ENCODE measurements at places on chromosomes 7 and 10.

DNA sequence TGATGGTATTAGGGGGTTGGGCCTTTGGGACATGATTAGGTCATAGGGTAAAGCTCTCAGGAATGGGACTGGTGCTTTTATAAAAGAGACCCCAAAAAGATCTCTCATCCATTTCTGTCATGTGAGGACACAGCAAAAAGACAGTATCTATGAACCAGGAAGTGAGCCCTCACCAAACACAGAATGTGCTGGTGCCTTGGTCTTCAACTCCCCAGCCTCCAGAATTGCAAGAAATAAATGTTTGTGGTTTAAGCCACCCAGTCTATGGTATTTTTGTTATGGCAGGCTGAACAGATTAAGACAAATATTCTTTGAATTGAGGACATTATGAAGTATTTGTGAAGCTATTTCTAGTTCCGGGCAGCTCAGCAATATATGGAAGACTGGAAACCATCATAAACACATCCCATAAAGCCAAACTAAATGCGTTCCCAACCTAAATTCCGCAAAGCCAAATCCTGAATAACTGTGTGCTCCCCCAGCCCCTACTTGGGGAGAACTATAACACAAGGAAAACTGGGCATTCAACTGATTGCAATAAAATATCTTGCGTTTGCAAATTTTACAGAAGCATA lies 153.7 kb downstream of the GALNT17 start:
- no peak for DNase-seq

DNA sequence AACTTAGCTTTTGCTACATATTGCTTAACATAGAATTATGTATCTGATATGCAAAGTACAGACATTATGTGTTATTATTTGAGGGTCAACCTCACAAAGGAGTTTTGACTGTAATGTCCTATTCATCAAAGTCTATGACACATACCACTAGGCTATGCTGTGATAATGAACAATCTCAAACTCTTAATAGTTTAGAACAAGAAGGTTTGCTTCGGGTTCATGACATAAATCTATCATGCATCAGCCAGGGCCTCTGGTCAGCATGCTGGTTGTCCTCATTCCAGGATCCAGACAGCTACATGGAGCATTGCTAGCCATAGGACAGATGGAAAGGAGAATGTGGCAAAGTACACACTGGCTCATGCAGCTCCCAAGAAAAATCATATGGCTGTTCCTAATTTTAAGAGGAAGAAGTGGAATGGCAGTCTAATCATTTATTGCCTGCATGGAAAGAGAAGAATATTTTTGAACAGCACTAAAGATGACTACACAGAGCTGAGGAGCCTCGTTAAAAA lies 332.1 kb downstream of the GPR158 start:
- no peak for DNase-seq

DNA sequence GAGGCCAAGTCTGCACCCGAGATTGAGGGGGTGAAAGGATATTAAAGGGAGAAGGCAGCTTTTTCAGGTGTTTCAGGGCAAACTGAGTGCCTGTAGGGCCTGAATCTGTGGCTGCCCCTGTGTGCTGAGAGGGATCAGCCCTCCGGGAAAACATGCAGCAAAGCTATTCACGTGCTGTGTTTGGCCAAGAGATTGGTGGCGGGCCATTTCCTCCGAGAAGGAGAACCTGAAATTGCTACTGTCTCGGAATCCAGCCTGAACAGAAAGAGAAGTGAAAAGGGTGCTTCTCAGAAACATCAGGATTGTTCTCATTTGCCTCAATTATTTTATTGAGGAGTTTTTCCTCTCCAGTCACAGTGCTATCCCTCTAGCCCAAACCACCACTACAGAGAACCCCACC lies 16.0 kb downstream of the GIMAP5 start:
- DNase-seq = no peak

DNA sequence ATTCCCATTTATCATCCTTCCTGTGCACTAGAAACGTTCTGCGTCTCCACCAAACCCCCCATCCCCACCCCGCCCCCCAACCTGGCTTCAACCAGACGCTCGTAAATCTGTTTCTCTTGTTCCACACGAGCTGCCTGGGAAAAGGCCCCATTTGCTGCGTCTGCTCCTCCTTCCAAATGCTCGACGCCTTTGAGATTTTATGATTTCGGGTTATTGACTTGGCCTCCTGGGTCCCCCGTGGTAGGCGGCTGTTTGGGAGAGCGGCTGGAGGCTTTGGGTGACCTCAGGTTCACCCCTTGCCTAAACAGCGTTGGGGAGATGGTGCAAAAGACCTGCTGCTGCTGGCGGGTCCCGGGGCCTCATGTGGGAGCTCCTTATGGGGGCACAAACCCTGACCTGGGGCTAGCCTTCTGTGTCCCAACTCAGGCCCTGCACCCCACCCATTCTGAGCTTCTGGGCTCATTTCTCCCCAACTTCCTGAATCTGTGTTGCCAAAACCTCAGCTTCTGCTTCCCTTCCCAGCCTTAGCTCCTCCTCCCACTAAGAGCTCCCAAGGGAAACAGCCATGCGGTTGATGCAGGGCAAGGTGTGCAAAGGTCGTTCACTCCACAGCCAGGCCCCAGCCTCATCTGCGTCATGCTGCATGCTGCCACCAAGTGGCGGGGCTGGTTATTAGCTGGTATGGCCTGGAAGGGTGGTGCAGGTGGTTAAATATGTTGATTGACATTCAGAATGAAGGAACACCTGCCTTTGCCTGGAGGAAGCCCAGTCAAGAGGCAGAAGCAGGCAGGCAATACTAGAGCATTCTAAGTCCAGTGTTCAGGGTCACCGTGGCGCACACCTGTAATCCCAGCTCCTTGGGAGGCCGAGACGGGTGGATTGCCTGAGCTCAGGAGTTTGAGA lies 49.1 kb upstream of the ELN start:
- peak; percentile 1 for DNase-seq

DNA sequence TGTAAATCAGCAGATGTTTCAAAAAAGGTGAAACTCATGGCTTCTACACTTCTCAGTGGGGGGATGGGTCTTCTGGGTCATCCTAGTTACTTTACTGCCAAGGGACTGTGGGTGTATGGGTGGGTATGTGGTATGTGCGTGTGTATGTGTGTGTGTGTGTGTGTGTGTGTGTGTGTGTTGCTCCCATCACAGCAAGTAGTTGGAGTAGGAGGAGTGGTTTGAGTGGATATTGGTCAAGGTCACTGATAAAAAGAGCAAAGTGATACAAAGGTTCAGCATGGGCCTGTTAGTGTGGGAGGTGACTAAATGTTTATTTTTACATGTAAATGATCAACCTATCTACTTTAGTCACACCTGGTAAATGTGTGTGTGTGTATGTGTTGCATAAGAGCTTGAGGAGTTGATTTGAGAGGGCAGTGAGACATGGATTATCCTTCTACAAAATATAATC lies 11.8 kb upstream of the COBL start:
- DNase-seq = peak; percentile 34

GRCh38 chr7:28272461-28272877 lies 91.9 kb upstream of the JAZF1 start:
- DNase-seq = peak; percentile 30

- no peak for DNase-seq
These were observed 40.7 kb downstream of the ARL4A start for GRCh38 chr7:12728192-12728538.

DNA sequence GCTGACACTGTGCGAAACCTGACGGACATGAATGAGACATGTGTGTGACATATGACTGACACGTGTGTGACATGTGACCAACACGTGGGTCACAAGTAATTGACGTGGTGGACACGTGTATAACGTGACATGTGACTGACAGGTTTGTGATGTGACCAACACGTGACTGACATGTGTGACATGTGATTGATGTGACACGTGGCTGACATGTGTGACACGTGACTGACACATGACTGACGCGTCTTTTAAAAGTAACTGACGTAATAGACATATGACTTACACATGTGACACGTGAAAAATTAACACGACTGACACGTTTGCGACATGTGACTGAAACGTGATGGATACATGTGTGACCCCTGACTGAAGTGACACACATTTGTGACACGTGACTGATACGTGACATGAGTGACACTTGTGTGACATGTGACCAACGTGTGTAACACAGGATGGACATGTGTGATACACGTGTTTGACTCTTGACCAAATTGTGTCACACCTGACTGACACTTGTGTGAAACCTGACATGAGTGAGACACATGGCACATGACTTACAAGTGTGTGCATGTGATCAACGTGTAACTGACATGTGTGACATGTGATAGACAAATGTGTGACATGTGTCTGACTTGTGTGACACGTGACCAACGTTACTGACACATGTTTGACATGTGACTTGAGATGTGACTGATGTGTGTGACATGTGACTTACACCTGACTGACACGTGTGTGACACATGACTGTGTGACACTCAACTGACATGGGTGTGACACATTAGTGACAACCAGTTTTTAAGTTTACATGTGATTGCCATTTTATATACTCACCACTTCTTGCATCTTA lies 56.9 kb downstream of the ZNF92 start:
- DNase-seq = no peak

GRCh38 chr10:5206799-5207198 lies 10.2 kb downstream of the AKR1C4 start:
- DNase-seq = no peak

GRCh38 chr7:130207642-130208041 lies at the start of gene SSMEM1:
Gene SSMEM1 (plus strand): TSS chr7:130207860. CDS start chr7:130207911, 51 bp downstream.
- peak; percentile 36 for DNase-seq

DNA sequence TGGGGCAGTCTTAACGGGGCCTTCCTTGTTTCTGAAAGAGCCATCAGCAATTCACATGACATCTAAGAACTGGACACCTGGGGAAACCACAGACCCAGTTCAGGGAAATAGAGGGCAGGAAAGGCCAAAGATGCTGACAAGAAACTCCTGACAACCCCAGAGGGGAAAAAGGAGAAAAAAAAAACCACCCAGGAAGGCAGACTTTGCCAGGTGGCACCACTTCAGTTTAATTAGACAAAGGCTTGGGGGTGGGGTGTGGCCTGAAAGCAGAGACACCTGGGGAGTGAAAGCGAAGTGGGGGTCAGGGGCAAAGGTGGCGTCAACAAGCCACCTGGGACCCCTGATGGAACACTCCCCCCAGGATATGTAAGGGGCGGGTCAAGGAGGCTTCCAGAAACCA lies 53.6 kb downstream of the RAB11FIP2 start:
- no peak for DNase-seq

DNA sequence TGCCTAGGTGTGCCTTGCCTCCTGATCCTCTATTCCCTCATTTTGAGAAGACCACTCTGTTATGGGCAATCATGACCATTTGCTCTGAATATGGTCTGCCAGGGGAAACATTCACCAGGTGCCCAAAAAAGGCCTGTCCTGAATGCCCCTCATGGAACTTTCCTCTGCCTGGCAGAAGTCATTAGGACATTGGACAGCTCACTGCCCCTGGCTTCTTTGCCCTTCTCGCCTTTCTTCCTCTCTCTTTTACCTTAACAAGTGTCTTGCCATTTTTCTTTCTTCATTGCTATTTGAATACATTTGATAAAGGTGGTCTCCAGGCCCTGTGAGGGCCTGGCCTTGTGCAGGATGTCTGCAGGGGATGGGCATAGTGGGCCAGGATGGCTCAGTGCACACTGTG lies 20.3 kb downstream of the MBL2 start:
- DNase-seq = no peak

GRCh38 chr10:71342573-71343391 lies 23.7 kb downstream of the SLC29A3 start:
- DNase-seq = no peak

GRCh38 chr10:33547976-33548375 lies 213.5 kb upstream of the NRP1 start:
- DNase-seq = no peak

GRCh38 chr7:76129836-76130235 lies 71.9 kb upstream of the SRRM3 start:
- no peak for DNase-seq

GRCh38 chr7:151252961-151253711 lies 4.6 kb upstream of the SMARCD3 start:
- no peak for DNase-seq

- DNase-seq = peak; percentile 88
These were observed 22.7 kb upstream of the FXYD4 start for GRCh38 chr10:43348511-43349312.

- no peak for DNase-seq
These were observed 83.4 kb upstream of the TNRC18 start for GRCh38 chr7:5507013-5507412.

DNA sequence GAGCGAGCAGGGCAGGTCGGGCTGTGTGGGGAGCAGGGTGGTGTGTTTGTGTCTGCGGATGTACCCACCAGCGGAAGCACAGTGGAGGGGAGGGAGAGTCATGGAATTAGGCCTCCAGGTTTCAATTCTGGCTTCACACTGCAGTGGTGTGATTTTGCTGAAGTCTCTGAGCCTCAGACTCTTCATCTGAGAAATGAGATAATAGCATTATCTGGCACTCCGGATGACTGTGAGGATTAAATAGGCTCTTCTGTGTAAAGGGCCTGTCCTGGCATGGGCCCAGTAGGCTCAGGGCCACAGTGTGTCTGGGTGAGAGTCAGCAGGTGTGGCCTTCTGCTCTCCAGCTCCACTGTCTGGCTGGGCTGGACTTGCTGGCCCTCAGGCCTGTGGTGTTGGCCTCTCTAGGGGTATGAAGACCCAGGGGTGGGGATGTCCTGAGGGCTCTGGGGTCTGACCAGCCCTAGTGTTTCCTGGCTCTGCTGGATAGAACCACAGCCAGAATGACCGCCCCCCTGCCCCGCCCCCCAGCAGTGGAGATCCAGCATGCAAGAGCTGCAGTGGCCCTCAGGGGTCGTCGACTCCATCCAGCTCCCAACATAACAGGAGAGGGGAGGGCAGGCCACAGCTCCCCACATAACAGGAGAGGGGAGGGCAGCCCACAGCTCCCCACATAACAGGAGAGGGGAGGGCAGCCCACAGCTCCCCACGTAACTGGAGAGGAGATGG lies 178.6 kb downstream of the RPS24 start:
- DNase-seq = no peak

- DNase-seq = no peak
These were observed 170.1 kb downstream of the ARHGAP12 start for GRCh38 chr10:31758495-31758894.

- no peak for DNase-seq
These were observed 26.7 kb downstream of the MICALL2 start for GRCh38 chr7:1432411-1433082.

DNA sequence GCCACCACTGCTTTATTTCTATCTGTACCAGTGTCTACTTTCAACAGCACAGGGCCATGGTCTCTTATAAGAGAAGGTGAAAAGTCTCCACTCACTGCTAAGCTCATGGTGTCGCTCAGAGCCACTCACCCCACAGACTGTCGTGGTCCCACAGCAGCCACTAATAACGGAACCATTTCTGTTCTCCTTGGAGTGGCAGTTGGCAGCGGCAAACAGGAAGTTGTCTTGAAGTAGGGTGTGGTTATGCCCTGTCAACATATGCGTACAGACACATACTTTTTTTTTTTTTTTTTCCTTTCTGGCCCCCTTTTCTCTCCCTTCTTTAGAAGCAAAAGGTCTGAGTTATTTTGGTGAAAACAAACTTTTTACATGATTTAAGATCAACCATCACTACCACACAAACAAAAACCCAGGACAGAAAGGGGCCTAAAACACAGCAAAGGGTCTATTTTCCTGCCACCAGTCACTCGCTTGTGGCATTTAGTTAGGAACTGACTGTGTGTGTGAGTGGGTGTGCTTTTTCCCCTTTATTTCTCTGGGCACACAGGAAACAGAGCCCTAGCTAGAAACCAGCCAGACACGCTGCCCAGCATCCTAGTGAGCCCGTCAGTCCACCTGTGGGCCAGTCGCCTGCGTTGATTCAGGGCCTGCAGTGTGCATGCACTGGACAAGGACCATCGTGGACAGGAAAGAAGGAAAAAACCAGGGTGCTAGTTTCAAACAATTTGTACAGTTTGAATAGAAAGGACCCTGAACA lies 96.7 kb upstream of the EFCAB10 start:
- DNase-seq = no peak
